ENCODE measurements at places on chromosomes 16 and 17.

DNA sequence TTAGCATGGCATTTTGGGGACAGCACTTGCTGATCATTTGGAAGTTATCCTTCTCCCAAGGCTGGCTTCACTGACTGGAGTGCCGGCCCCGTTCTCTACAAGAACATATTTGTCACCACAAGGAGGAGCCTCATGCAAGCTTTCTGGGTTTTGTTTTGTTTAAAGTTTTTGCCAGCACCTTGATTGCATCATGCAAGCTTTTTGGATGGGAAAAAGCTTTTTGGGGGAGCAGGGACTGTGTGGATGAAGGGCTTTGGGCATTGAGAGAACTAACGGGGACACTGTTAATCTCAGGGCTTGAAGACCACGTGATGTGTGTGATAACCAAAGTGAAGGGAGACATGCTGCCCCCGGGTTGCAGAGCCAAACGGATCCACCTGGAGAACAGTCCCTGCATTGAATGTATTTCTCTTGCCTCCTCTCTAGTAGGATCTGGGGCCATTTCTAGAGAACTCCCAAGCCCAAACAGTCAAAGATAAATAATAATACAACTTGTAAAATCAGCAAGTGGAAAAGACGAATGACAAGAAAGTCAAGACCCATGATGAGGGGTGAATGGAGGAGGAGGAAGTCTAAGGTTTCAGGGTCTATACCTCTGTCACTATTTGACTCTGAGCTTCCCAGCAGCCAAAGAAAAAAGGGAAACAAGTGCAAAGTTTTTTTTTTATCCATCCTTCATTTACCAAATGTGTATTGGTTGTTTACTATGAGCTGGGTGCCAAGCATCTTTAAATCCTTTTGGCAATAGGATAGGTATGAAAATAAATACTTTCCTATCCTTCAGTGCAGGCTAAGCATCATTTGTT, 17.2 kb downstream of the TMEM114 start:
- no peak for DNase-seq

DNA sequence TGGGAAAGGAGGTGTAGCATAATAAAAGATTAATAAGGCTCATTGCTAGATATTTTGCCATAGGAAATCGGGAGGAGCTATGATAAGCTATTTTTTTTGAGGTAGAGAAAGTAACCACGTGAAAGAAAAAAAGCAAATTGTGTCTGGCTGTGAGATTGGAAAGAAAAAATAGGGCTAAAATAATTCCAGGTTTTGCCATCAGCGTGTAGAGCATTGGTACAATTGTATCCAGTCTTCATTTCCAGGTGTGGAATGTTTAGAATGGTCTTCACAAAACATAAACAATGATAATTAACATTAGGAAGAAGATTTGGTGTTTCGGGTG, 1.1 kb downstream of the TANC2 start:
- DNase-seq, result no peak

DNA sequence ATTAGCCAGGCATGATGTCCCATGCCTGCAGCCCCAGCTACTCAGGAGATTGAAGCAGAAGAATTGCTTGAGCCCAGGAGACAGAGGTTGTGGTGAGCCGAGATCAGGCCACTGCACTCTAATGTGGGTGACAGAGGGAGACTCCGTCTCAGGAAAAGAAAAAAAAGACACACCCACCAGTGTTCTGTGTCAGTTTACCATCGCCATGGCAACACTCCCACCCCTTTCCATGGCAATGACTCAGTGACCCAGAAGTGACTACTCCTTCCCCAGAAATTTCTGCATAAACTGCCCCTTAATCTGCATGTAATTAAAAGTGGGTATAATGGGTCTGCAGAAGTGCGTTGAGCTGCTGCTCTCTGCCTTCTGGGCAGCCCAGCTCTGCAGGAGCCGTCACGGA, 4.0 kb upstream of the ZC3H18 start:
- no peak for DNase-seq

- no peak for DNase-seq
Measured at GRCh38 chr17:40895106-40895730, 10.2 kb upstream of the KRT20 start.

- DNase-seq, result no peak
Measured at GRCh38 chr17:12398441-12399051, 267.1 kb upstream of the MYOCD start.
